Suppressor macrophage treated with lipopolysaccharide for 4 hours (primary cell): ENCODE measurements at places on chromosomes 13 and 19.

GRCh38 chr19:38392707-38393308 lies 4.3 kb downstream of the SPRED3 start:
- peak; percentile 57 for DNase-seq

DNA sequence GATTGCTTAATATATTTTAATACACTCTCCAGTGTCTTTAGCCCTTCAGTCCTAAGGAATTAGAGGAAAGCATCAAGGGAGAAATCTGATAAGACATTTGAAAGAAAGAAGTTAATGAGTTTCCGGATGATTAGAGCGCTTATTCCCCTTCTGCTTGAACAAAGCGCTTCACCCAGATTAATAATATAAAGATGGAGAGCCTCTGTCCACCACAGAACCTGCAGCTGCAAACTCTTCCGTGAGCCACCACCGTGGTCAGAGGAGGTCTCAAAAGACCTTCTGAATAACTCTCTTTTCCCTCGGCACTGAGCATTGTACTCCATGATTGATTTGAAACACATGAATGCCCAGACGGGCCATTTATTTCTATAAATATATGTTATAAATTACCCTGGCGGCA lies 14.2 kb upstream of the TUBGCP3 start:
- no peak for DNase-seq

DNA sequence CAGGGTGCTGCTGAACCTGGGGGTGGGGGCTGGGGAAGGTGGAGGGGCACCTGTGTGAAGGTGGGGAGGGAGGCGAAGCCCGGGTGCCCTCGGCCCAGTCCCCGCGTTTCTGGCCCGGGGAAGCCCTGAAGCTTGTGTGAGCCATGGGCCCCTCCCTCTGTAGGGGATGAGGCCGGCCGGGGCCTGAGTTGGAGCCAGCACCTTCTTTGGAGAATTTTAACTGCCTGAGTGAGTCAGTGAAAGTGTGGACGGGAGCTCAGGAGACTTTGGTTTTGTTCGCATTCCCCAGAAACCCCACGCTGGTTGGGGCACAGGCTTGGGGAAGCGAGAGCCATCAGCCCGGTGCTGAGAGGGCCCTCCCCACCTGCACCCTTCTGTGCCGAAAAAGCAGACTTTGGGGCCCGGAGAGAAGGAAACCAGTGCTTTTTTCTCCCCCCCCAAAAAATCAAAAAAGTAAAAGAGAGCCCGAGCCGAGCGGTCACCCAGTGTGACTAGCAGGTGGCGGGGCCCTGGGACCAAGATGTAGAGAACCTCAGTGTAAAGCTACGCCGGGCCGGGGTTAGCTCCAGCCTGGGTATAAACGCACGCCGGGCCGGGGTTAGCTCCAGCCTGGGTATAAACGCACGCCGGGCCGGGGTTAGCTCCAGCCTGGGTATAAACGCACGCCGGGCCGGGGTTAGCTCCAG lies 45.1 kb downstream of the TMEM255B start:
- no peak for DNase-seq

DNA sequence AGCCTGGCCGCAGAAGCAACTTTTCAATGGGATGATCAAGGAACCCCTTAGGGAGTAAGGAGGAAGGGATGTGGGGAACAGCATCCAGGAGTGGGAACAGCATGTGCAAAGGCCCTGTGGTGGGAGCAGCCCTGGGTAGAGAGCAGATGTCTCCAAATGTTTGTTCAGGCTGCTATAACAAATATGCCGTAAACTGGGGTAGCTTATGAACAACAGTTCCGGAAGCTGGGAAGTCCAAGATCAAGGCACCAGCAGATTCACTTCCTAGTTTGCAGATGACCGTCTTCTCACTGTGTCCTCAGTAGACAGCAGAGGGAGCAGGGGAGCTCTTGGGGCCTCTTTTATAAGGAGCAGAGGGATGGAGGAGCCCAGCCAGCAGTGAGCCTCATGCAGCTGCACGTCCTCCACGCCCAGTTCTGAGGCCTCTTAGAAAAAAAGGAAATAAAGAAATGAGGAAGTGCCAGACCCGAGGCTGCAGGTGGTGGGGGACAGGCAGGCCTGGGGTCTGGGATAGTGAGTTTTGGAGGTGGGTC lies 4.2 kb upstream of the LRRC25 start:
- DNase-seq, result peak; percentile 97

DNA sequence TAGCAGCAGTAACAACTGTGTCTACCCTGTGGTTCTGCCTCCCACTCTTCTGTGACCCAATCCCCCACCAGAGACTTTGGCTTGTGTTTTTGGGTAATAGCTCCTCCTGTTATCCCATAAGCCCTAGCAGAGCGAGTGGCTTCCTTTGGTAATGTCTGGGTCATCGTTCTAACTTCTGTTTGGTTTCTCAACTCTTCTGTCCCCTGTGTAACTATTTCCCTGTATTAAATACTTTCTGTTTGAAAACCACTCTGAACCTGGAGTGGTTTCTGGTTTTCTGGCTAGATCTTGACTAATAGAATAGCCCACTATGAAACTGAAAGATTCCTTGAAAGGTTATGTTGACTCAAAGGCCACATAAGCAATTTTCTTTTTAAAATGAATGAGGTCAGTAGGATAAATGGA lies 350.0 kb downstream of the DCT start:
- DNase-seq, result peak; percentile 12

DNA sequence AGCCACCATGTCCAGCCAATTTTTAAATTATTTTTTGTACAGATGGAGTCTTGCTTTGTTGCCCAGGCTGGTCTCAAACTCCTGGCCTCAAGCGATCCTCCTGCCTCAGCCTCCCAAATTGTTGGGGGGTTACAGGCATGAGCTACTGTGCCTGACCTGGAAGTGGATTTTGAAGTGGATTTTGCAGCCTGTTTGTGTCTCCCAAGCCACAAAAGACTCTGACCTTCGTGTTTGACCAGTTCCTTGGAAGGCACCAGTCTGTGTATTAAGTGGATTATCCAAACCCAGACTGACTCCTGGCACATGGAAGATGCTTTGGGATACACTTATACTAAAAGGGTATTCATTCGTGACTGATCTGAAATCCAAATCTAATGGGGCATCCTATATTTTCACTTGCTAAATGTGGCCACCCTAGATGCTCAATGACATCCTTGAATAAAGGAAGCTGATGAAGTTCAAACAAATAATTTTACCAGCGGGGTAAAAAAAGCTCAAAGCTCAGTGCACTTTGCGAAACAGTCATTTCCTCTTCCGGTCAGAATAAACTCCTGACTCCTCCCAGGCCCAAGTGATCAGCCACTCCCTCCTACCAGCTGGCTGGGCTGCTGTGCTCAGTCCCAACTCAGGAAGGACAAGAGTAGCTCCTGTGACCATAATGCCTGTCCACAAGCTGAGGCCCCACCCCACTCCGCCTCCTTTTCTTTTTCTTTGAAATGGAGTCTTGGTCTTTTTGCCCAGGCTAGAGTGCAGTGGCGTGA lies 32.6 kb upstream of the GATAD2A start:
- DNase-seq, result peak; percentile 88

DNA sequence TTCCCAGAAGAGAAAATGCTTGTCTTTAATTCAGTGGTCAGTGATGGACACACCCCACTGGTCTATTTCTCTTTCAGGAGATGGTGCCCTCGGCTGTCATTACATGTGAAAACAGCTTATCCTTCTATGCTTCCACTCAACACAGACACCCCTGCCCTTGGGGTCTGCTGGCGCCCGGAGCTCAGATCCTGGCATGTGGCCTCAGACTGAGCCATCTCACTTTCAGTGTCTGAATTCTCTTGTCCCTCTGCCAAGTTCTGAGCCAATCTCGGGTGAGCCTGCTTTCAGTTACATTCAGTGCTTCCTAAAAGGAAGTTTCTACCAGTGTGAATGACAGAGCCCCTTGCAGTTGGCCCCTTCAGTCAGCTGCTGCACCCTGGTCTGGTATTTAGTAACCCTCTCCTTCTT lies 293.6 kb downstream of the DNAJC15 start:
- peak; percentile 78 for DNase-seq

- DNase-seq, result peak; percentile 29
These were observed 9.7 kb downstream of the SIGLEC8 start for GRCh38 chr19:51448411-51449016.

- no peak for DNase-seq
These were observed 81.2 kb upstream of the STK24 start for GRCh38 chr13:98658131-98658530.

GRCh38 chr19:10339380-10339960 lies at the start of gene ICAM3:
Gene ICAM3 (minus strand): TSS chr19:10339624. CDS start chr19:10339614, 10 bp downstream.
- peak; percentile 19 for DNase-seq
